ENCODE measurements at places on chromosomes 5 and 9.

DNA sequence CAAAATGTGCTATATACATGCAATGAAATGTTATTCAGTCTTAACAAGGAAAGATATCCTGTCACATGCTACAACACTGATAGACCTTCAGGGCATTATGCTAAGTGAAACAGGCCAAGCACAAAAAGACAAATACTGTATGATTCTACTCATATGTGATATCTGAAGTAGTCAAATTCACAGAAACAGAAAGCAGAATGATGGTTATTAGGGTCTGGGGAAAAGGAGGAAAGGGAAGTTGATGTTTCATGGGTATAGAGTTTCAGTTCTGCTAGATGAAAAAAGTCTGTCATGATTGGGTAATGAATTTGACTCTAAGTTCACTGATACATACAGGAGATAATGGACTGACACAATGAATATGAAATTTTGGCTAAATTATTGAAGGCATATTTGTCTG, 11.2 kb upstream of the RIC1 start:
- DNase-seq: no peak

GRCh38 chr5:16461782-16462181, 3.8 kb downstream of the ZNF622 start:
- DNase-seq: peak; percentile 82

DNA sequence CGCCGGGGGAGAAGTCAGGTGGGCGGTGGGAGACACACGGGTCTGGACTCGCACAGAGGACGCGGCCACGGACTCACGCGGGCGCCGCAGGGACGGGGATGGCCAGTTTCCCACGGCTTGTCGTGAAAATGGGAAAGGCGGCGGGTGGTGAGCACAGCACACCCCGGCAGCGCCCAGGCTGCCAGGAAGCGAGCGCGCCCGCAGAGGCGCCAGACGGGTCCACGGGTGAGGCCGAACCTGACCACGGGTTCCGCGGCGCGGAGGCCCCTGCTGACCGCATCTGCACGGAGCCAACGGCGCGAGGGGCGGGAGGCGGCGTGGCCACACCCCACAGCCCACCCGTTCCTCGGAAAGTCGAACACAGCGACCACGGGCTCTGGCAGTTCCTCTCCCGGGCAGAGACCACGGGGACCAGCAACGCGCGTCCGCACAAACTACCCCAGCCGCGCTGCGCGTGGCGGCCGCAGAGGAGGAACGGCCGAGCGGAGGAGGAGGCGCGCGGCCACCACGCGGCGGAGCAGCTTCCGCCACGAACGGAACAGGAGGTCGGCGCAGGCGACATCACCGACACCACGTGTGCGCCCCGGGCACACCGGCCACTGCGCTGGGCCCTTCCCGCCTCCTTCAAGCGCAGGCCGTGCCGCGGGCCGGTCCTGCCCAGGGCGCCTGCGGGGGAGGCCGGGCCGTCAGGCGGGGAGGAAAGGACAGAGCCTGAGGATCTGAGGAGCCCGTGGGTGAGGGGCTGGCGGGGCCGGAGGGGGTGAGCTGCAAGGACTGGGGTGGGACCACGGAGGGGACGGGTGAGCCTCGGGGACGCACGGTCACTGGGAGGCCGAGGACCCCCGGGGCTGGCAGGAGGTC, 5.6 kb downstream of the EXD3 start:
- no peak for DNase-seq

GRCh38 chr5:126335886-126336285, 87.3 kb upstream of the GRAMD2B start:
- no peak for DNase-seq

DNA sequence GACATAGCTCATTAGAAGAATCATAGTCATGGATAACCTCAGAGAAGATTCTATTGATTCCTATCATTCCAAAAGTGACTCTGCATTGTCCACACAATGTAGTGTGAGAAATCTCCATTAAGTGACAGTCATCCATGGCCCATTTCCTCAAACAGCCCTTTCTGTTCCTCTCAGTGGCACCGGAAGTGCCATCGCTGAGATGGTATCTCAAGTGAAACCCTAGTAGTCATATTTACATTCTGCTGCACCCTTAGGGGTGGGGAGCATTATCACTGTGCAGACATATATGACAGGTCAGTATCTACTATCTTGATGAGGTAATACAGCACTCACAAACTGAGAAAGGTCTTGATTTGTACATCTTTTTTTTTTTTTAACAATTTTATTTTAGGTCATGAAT, 55.4 kb upstream of the MIER3 start:
- DNase-seq: no peak

DNA sequence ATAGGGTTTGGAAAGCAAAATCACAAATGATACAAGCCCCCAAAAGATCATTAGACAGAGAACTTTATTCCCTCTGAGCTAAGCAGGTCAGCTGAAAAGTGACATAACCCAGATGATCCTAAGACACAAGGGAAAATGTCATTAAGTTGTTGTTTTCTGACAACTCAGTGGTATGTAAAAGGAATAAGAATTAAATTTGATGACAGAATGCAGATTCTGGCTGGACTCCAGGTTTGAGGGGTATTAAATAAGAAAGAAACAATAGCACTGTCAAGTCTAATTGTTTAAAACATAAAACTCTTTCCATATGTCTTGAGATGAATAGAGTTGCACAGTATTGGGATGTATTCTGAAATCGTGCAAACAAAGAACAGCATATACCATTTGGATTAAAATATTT, 429.9 kb downstream of the CAAP1 start:
- DNase-seq: no peak

GRCh38 chr5:10595293-10595671, 31.4 kb downstream of the ANKRD33B start:
- peak; percentile 86 for DNase-seq

Data from fibroblast of mammary gland (primary cell).